ENCODE measurements at places on chromosomes 4 and X.

GRCh38 chrX:86051741-86052140 is 4.4 kb upstream of the CHM start:
- DNase-seq = no peak

- DNase-seq = no peak
These were observed 13.3 kb downstream of the CETN2 start for GRCh38 chrX:152817078-152817764.

DNA sequence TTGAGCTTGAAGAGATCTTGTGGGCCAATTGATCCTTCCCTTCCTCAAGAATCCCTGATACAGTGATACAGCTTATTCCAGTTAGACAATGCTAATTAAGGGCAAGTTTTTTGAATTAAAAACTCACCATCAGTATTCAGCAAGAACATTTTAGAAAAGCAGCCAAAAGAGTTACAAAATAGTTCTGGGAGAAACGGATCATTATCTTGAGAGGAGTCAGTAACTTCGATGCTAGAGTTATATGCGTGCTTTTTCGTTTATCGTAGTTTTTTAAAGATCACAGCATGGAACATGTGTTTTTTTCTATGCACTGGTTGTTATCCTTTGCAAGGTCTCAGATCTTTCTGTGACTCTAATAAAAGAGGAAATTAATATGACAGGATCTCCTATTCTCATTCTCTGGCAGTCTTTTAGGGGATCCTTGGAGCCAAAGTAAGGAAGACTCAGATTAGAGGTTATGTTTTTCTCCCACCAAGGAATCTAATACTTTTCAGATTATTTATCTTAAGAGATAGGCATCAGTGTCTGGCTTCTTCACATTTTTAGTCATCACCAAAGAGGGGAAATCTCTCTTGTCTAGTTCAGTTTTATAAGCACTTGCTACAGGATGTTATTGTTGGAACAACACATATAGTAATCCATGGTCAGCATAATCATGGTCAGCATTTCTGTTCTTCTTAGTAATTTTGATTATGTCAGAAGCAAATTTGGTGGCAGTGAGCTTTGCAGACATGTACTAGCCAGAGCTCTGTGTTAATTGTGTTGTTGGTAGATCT is 109.7 kb downstream of the PDLIM5 start:
- DNase-seq = no peak

- DNase-seq = no peak
These were observed 34.0 kb downstream of the ZNF827 start for GRCh38 chr4:145904413-145905177.

DNA sequence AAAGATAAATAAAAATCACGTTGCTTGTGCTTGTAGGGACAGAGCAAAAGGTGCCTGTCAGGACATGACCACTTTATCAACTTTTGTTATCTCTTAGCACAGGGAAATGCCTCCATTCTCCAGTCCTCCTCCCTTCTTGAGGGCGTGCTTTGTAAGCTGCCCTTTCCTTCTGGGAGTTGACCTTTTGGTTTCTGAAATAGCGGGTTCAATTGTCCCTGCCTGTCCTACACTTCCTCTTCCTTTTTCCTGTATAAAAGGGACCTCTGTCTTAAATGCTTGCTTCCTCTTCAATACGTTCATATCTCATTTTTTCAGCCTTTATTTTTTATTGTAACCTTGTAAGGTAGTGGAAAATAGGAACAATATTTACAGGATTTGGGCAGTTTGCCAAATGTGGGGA is 153.5 kb downstream of the SH3BGRL start:
- DNase-seq = no peak

DNA sequence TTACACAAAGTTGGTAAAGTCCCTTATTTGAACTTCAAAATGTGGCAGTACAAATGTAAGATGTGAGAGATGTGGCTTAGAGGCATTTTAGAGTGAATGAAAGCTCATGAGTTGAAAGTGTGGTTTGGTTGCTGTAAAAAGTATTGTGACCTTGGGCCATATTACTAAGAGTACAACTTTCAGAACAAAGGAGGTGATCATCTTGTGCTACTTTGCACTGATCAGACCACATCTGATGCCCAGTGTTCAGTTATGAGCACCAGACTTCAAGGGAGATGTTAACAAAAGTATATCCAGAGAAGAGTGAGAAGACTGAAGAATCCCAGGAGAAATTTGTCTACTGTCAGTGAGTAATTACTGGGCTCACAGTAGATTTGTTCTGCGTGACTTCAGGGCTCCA is 30.2 kb downstream of the NLGN3 start:
- no peak for DNase-seq

DNA sequence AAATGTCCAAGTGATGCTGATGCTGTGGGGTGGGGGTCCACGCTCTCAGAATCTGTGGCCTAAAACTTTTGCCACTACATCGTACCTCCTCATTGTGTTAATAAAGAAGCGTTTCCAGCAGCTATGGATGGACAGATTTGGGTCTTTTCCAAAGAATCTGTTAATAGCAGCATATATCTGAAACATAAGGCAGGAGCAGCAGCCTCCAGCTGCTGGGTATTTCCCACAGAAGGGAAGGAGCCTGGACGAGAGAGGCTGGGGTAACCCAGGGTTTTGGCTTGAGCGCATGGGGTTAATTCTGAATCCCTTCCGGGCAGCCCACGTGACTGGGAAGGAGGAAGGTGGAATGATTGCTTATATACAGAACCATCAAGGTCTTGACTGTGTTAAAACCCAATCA is 332.4 kb downstream of the BCOR start:
- no peak for DNase-seq

DNA sequence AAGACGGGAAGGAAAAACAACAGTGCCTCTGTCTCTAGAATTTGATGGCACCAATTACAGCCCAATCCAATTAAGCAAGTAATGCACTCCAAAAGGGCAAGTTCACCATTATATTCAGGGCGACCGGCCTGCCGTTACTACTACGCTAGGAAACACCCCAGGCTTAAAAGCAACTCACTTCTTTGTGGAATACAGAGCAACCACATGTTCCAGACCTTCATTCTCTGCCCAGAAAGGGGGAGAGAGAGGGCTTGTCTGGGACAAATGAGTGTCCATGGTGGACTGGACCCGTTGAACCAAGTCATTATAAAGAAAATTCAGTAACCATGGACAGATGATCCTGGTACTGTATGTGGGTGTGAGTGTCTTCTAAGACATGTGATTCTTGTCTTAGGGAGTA is 1.6 kb downstream of the KDR start:
- no peak for DNase-seq

DNA sequence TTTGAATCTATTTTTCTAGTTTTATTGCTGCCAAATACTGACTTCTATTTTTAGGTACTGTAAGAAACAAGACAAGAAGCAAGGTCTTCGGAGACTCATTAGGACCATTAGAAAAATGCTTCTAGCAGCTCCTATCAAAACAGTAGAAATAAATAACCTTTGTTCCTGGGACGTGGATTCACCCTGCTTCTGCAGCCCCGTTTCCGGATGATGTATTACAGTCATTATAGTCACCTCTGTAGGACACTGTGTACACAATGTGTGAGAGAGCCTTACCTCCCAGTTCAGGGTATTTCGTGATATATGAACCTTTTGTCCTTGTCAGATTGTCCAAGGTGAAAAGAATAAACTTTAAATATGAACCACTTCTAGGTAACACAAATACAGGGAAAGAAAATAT is 484.0 kb upstream of the TECRL start:
- DNase-seq = no peak

GRCh38 chr4:182175788-182176519 is 67.2 kb upstream of the TENM3 start:
- no peak for DNase-seq

- no peak for DNase-seq
These were observed 11.8 kb upstream of the MAN2B2 start for GRCh38 chr4:6562931-6563901.

DNA sequence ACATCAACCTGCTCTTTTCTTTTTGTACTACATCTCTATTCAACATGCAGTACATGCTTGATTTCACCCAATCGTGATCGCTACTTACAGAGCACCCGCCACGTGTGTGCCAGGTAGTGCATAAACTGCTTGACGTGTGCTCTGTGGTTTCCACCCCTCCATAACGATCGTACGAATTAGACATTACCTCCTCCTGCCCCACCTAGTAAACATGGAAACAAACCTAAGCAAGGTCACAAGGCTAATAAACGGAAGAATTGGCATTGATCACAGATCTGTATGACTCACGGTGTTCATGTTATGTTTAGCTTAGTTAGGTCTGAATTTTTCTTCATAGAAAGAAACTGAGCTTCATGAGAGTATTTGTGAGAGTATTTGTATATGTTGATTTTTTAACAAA is 64.1 kb downstream of the STX18 start:
- no peak for DNase-seq

DNA sequence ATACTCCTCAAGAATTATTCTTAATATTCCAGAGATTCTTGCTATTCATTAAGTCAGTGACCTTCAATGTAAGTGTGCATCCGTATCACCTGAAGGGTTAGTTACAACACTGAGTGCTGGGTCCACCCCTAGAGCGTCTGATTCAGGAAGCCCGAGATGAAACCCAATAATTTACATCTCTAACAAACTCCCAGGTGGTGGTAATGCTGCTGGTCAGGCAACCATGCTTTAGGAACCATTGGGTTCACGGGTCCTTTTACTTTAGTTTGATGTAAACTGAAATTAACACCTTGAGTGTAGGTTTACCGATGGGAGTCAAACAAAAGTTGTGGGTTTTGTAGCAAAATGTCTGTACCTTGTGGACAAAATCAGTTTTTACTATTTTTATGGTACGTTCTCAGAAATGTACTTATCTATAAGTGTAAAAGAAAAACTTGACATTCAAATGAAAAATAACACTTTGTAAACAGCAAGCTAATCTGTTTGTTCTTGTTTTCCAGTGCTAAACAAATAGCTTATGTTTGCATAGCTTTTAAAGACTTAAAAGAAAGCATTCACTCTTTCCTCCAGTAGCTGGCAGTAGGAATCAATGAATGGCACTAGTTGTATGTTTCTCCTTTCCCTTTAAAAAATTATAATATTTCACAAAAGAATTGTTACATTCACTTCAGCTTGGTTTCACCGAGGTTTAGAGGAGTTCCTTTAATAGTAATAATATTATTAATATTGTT is 32.7 kb downstream of the ACE2 start:
- no peak for DNase-seq

DNA sequence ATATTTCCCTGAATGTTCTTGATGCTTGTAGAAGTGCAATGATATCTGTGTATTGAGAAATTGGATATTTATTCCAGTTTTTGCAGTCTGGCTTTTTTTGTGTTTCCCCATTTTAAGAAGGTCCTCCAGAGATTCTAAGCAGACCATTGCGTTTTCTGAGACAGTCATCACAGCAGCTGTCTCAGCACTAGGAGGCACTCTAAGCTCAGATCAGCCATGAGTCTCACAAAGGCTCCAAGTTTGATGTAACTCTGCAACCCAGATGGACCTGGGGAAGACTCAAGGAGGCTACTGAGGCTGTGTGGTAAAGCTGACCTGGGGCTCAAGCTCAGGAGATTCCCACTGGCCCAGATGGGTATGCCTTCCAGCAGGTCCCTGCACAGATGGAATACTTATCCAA is 89.3 kb upstream of the CYLC1 start:
- DNase-seq = no peak

GRCh38 chr4:48268956-48269860 is at the start of gene TEC:
TSS of gene TEC (minus strand) at chr4:48269838. CDS start at chr4:48228614, 41,224 bp downstream.
- no peak for DNase-seq

- no peak for DNase-seq
These were observed 4.6 kb upstream of the PKD2 start for GRCh38 chr4:88002786-88003185.

DNA sequence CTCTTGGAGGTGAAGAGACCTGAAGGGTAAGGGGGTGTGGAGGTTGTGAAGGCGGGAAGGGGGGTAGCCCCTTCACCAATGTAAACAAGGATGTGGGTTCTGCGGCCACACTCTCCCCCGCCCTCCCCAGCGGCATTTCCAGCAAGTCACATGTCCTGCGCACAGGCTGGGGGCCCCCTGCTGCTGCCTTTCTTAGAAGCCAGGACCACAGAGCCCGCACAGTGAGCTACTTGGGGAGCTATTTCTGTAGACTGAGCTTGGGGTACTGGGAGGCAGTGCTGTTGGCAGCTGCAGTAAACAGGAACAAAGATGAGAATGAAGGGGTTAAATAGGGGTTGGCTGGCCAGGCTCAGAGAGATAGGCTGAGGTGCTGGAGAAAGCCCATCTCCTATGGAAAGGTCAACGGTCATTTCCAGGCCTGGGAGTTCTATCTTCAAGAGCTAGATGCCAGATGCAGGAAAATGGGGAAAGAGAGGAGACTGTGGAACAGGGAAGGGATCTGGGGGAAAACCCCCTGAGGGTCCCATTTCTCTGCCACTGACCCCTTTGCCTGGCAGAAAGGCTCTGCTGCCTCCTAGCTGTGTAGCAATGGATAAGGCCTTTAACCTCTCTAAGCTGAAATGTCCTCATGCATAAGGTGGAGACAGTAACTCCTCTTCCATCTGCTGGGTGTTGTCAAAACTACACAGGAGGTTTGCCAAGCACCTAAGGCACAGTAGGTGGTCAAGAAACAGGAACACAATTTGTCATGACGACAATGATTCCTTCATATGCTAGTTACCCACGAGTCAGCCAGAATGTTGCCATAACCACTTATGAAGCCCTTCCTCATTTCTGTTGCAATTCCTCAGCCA is 18.5 kb upstream of the PIM2 start:
- DNase-seq = no peak

GRCh38 chrX:13123247-13123856 is 78.9 kb upstream of the FAM9C start:
- DNase-seq = no peak

- DNase-seq = no peak
These were observed 215.5 kb downstream of the SPATA18 start for GRCh38 chr4:52266537-52267137.

DNA sequence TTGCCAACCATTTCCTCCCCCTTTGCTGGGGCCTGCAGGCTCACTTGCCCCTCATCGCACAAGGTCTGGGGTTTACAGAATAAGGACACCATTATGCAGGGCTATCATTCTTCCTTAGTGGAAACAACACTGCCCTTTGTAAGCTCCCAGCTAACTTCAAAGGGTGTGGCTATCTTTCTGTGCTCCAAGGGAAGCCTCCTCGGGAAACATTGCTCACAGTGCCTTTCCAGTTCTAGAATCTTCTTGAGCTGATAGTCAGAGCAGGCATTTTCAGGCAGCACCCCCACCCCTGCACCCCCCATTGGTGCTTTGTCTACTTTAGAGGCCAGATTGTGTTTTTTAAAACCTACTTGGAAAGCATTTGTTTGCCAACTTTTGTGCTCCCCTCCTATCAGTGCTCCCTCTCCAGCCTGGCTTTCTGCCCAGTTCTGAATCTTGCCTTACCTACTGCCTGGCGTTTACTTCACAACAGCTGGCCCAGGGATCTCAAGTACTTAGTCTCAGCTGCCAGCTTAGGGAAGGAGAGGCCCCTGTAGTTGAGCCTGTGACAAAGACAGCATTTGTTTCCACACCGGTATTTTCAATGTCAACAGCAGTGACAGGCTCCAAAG is 53.5 kb downstream of the PLAC1 start:
- DNase-seq = peak; percentile 33

- DNase-seq = no peak
These were observed 100.0 kb upstream of the PRKG2 start for GRCh38 chr4:81314897-81315470.

GRCh38 chrX:9492901-9493300 is 28.0 kb downstream of the TBL1X start:
- no peak for DNase-seq
